ENCODE measurements at places on chromosomes 11 and 22.

- DNase-seq, result no peak
Observed at GRCh38 chr22:22717664-22718063, 73.2 kb downstream of the GGTLC2 start.

- no peak for DNase-seq
Observed at GRCh38 chr11:128530118-128531074, 57.0 kb downstream of the ETS1 start.

GRCh38 chr11:65355013-65355775, 643 bp downstream of the TIGD3 start:
- DNase-seq, result peak; percentile 29

DNA sequence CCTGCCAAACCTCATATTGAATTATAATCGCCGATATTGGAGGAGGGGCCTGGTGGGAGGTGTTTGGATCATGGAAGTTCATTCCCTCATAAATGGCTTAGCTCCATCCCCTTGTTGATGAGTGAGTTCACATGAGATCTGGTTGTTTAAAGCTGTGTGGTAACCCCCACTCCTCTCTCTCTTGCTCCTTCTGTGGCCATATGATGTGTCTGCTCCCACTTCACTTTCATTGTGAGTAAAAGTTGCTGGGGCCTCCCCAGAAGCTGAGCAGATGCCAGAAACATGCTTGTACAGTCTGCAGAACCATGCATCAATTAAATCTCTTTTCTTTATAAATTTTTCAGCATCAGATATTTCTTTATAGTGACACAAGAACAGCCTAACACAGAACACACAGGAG, 929.0 kb upstream of the FAT3 start:
- no peak for DNase-seq

DNA sequence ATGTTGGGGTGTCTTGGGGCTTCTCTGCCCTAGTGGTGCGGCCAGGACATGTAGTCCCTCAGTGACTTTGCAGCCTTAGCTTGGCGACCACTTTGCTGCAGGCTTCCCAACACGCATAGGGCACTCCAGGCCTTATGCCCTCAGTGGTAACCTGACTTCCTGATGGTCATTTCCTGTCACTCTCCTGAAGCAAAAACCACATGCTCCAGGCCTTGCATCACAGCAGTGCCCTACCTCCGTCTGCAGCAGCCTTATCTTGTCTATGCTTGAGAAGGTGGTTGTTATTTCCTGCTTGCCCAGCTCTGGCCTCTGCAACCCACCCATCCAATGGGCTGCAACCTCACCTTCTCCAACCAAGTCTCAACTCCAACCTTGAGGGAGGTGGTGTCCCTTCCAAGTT, 33.4 kb upstream of the PISD start:
- DNase-seq, result no peak

DNA sequence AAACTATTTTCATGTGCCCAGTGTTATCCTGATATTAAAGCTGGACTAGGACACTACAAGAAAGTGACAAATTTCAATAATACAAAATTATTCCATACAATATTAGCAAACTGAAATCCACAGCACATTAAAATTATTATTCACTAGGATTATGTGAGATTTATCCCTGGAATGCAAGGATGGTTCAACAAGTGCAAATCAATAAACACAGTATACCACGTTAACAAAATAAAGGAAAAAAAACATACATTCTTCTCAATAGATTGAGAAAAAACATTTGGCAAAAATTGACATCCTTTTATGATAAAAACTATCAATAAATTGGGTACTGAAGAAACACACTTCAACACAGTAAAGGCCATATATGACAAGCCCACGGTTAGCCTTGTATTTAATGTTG, 1758.2 kb upstream of the RAG2 start:
- no peak for DNase-seq

GRCh38 chr11:131447277-131447815, 76.9 kb downstream of the NTM start:
- no peak for DNase-seq

GRCh38 chr11:20353829-20354434, 9.6 kb upstream of the HTATIP2 start:
- DNase-seq, result no peak

DNA sequence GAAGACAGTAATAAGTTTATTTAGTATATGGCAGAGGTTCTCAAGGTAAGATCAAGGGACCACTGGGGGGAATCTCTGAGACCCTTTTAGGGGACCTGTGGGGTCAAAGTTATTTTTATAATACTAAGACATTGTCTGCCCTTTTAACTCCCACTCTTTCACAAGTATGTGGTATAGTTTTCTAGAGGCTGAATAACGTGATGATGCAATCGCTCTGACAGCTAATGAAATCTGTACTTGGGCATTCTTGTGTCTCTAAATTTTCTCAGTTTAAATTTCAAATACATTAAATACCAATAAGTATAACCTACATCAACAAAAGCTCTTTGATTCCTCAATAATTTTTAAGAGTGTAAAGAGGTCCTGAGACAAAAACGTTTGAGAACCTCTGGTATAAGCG, 147.9 kb downstream of the ATG16L2 start:
- DNase-seq, result no peak

- no peak for DNase-seq
Observed at GRCh38 chr11:65426839-65427690, 4.5 kb downstream of the NEAT1 start.

- DNase-seq, result no peak
Observed at GRCh38 chr11:6497069-6497839, at the start of gene DNHD1. TSS of gene DNHD1 (plus strand) at chr11:6497280. CDS start at chr11:6498216, 936 bp downstream.

DNA sequence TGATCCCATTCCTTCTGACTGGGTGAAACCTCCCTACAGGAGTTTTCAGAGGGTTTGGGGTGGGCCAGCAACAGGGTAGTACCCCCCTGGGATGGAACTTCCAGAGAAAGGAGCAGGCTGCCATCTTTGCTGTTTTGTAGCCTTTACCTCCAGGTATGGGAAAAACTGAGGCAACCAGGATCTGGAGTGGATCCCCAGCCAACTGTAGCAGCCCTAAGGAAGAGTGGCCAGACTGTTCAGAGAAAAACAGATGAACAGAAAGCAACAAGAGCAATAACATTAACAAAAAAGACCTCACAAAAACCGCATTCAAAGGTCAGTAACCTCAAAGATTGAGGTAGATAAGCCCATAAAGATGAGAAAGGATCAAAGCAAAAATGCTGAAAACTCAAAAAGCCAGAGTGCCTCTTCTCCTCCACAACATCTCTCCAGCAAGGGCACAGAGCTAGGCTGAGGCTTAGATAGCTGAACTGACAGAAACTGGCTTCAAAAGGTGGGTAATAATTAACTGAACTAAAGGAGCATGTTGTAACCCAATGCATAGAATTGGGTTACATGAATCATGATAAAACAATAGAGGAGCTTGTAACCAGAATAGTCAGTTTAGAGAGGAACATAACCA, 1288.6 kb upstream of the CNTN5 start:
- DNase-seq, result no peak

DNA sequence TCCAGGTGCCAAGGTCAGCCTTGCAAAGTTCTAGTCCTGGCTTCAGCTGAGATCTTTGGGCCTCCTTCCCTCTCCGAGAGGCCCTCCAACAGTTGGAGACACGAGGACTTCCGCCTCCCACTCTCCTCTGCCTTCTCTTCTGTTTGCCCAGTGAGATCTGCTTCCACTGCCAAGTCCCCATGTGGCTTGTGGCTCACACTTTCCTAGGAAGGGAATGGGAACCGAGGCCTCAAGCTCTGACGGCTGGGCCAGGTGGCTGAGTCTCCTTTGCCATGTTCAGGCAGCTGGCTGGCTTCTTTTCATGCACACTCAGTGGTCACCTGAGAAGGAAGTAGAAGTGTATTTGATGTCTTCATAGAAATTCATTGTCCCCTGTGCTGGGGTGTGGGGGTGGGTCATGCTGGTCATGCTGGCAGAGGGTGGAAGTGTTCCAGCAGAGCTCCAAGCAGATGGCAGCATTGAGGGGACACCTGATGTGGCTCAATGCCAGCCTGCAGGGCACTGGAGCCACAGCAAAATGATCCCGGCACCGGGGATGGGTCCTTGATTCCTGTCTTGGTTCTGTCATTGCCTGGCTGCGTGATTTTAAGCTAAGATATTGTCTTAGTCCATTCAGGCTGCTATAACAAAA, 130.4 kb downstream of the ADAMTS15 start:
- no peak for DNase-seq

DNA sequence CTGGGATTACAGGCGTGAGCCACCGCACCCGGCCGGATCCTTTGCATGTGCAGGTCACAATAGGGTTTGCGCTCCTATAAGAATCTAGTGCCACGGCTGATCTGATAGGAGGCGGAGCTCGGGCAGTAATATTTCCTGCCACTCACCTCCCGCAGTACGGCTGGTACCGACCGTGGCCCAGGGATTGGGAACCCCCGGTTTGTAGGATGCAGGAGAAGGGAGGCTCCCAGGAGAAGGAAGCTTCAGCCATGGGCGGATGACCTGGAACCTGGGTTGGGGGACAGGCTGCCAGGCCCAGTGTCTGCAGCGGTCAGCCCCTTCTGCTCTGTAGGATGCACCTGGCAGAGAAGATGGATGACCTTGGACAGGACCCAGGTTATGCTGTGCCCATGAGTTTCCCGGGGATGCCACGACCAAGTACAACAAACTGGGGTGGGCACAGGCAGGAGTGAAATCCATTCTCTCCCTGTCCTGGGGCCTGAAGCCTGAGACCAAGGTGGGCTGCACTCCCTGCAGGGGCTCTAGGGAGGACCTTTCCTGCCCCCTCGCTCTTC, 818.9 kb downstream of the BRD1 start:
- DNase-seq, result no peak

DNA sequence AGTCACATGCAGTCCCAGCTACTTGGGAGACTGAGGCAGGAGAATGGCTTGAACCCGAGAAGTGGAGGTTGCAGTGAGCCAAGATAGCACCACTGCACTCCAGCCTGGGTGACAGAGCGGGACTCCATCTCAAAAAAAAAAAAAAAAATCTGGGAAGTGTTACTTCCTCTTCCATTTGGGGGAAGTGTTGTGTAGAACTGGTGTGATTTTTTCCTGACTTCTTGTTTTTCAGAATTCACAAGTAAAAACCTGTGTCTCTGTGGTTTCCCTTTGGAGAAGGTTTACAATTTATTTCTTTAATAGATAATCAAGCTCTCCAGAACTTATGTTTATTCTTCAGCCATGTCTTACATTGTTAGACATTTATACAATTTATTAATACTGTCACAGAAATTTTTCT, 396.1 kb downstream of the BRD1 start:
- DNase-seq, result no peak

DNA sequence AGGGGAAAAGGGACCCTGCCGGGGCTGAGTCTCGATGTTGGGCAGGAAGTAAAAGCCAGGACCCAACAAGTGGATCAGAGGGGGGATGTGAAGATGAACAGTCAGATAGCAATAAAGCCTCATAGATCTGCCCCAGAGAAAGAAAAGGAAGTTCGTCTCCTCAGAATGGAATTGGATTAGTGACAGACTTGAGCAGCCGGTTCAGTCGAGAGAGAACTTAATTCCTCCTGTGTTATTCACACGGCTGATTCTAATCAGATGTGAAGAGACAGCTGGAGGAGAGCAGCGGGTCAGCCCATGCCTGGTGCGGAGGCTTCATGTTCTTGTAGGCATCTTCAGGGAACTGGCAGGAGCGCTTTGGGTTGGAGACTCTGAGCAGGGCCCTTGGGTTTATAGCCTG, 29.3 kb upstream of the CABP7 start:
- no peak for DNase-seq

DNA sequence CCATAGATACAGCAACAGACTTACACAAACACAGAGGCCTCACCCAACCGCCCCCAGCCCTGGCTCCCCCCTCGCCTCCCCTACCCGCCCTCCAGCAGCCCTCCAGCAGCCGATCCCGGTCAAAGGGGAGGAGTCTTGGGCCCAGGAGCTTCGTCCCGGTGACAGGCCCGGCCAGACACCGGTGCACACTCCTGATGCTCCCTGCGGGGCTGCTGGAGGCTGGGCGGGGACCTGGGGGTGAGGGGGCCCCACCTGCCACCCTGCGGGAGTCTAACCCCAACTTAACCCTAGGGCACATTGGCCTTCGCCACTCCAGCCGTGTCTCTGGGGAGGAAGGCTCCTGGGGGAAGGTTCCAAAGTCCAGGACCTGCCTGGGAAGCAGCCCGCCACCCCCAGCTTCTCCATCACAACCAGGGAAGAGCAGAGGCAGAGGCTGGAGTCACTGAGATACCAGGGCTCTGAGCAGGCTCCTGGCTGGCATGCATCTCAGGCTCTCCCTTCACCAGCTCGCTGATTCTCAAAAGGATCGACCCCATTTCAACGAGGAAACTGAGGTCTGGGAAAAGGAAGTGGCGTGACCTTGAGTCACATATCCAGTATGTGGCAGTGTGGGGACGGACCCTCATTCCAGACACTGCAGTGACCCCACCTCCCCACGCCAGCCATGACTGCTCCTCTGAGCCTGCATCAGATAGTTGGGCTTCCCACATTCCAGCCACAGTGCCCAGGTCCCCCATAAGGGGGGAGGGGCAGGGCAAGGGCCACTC, 14.4 kb downstream of the BCL9L start:
- DNase-seq, result no peak

- DNase-seq, result no peak
Observed at GRCh38 chr11:80084608-80085007, 643.8 kb upstream of the TENM4 start.

DNA sequence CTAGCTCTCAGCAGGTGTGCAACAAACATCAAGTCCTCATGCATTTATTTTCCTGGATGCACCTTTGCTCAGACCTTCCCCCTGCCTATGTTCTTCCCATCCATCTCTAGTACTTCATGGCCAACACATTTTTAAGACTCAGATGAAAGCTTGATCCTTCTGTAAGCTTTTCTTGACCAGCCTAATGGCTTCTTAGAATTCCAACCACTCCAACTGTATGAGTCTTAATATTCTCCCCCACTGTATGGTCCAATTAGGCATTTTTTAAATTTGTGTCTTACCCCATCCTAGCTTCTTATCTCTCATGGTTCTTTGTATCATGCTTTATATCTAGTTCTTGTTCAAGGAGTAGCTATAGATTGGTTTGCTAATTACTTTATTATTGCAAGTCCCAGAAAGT, 44.8 kb downstream of the TENM4 start:
- DNase-seq, result no peak

GRCh38 chr11:1756791-1757771, 6.6 kb downstream of the CTSD start:
- no peak for DNase-seq

DNA sequence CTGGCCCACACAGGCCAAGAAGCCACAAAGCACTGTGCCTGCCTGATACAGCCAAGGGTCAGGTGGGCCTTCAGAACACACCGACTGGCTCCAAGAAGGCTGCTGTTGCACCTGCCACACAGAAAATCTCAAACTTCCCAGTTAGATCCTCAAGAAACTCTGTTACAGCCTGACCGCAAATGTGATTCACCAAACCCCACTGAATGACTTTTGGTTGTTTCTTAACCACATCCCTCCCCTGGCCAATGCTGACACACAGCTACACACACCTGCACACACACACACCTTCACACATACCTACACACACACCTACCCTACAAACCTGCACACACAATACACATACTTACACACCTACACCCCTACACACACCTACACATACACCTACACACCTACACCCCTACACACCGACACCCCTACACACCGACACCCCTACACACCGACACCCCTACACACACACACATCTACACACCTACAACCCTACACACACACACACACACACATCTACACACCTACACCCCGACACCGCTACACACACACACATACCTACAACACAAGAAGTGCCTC, 31.5 kb downstream of the CDKN1C start:
- no peak for DNase-seq

- no peak for DNase-seq
Observed at GRCh38 chr11:15871904-15872626, 484.3 kb downstream of the SOX6 start.

GRCh38 chr22:47328550-47329243, 566.2 kb downstream of the TBC1D22A start:
- no peak for DNase-seq
